ENCODE measurements at places on chromosomes 2 and 18.

- no peak for DNase-seq
Measured at GRCh38 chr18:35289293-35289692, 736 bp downstream of the ZSCAN30 start.

DNA sequence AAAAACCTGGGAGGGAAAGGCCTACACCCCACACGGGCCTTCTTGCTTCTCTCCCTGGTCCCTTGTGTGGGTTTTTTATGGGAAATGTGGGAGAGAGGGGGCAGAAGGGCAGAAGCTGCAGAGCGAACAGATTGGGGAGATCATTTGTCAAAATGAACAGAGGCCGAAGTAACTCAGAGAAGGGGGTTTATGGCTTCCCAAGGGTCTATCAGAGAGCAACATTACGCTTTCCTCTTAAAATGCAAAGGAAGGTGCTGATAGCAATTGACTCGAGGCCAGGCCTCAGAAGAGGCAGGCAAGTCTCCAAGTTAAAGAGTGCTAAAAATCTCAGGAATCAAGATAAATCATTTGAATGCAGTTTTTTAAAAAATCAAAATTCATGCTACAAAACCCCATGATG, 101.5 kb downstream of the SGPP2 start:
- DNase-seq: no peak

DNA sequence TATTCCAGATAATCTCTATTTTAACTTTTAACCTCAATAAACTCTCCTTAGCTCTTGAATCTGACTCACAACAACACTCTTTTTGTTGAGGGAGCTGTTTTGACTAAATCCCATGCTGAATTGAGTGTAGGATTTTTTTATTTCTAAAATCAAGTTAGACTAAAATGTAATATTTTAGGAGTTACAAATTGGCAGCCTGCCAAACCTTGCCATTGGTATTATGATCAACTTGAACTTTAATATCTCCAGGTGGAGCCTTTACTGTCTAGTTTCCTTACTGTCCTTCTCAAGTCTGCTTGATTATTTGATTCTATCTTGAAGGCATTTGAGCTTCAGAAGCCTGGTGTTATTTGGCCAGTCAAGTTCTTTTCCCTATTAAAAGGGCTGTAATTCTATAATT, 8.7 kb downstream of the PIKFYVE start:
- no peak for DNase-seq

GRCh38 chr2:233486357-233486756, 80.2 kb downstream of the USP40 start:
- no peak for DNase-seq

- DNase-seq: no peak
Measured at GRCh38 chr2:121489911-121490583, 40.6 kb upstream of the RNU4ATAC start.

DNA sequence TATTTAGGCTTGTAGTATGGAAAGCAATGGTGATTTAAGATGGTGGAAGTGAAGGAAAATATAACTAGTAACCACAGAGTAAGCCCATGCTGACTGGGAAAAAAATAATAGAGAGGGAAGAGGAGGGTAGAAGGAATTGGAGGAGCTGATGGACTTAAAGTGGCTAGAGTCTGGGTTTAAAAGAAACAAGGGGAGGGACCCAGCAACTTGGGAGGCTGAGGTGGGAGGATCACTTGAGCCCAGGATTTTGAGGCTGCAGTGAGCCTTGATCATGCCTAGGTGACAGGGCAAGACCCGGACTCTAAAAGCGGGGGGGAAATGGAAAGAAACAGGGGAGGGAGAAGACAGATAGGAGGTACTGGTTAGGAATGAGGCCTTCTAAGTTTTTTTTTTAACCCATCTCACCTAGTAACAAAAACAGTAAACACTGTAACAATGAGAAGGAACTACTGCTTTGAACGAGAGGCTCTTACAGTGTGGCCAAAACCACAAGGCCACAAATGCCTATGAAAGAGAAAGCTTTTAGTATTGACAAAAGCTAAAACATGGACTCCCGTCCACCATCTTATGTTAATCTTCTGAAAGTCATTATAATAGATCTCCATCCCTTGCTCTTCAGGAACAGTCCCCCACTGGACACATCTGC, 26.6 kb downstream of the METTL8 start:
- DNase-seq: no peak

- DNase-seq: no peak
Measured at GRCh38 chr2:46813680-46814079, 101.9 kb downstream of the MCFD2 start.

DNA sequence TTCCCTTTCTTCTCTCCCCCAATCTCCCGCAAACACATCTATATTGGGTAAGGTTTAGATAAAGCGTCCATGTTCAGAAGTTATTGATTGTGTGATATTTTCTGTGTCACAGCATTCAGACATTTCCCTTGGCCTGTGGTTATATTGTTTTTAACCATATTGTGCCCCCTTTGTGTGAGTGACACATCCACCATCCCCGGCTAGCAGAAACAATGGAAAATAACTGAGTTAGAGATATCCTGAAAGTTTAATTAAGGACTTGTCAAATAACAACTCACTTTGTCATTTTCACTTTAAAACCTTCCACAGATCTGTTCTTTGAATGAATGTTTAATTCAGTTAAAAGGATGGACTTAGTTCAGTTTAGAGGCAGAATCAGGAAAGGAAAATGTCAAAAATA, 151.0 kb downstream of the KCNJ3 start:
- DNase-seq: no peak

DNA sequence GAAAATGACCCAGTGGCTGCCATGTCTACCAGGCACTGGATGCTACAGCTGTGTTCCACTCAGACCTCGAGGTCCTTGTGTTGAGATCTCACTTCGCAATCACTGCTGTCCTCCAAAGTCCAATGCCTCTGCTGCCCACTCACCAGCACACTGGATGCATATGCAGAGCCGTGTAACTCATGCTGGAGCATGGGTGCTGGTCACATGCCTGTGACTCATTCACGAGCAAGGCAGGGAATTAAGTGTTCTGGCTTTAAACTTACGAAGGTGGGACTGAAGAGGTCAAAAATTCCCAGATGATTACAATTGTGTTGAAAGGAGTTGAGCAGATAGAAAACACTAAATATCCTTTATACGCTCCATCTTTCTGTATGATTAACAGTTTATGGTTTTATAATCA, 417.5 kb downstream of the NUP35 start:
- no peak for DNase-seq

- no peak for DNase-seq
Measured at GRCh38 chr2:2796207-2796606, 465.1 kb upstream of the MYT1L start.

DNA sequence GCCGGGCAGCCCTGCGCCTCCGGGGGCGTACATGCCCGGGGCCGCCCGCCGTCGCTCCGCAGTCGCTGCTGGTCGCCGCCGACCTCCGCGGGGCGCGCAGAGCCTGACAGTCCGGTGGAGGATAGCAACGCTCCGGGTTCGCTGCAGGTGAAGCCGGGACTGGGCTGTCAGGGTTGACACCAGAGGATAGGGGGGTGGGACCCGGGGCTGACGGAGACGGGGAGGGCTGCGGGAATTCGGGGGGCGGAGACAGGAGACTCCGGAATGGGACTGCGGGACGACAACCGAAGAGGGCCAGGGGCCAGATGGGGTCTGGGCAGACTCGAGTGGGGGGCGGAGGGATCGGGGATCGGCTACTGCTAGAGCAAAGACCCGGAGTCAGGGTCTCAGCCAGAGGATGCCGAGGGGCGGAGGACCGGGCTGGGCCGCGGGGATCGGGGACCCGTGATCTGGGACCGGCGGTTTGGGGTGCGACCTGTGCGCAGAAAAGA, 403 bp downstream of the TMEM127 start:
- DNase-seq: peak; percentile 15

DNA sequence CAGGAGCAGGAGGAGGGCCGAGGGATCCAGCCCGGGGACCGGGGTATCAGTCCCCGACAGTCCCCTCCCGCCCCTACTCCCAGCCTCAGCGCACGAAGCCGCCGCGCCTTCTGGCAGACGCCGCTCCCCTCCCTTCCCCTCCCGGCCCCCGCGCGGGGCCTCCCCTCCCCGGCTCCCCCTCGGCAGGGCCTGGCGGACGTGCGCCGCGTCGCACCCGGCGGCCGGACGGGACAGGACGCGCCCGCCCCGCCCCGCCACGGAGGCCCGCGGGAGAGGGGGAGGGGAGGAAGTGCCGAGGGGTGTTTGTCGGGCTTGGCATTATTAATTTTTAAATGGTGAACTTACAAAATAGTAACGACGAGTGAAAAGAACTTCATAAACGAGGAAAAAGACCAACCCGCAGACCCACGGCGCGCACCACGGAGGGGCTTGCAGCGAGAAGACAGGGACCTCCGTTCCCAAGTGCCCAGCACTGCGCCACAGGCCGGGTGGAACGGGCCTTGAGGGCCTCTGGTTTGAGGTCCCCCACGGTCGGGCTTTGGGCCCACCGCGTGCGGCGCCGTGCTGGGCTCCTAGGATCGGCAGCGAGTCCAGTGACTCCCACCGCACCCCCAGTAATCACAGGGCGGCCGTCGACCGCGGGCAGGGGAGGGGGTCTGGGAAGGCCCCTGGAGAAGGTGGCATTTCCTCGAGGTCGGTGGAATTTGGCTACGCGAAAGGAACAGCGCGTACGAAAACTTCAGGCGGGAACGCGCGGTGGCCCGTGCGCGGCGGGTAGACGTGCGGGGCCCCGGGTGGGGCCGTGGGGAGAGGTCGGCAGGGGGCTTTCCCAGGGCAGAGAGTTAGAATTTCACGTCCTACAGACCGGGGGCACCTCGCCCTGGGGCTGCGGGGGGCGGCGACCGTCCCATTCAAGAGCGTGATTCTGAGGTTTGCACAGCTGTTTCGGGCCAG, 954 bp upstream of the CTDSP1 start:
- DNase-seq: no peak

GRCh38 chr2:79824086-79824786, 311.4 kb downstream of the CTNNA2 start:
- DNase-seq: no peak

DNA sequence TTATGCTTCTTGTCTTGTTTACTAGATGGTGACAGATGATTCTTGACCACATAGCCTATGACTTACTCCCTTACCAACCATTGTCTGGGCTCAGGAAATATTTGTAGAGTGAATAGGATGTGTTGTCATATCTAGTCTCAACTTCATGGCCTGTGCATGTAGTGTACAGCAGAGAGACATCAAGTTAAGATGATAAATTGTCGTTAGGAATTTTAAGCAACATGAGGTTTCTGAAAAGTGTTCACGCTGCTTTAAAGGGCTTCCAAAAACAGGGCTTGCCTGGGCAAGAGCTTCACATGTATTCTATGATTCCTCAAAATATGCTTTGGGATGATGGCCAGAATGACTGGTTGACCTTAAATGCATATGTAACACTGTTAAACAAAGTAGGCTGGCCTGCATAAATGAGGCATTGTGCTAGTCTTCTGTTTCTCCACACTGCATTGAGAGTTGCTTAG, 424.0 kb downstream of the RND3 start:
- no peak for DNase-seq

GRCh38 chr2:40439473-40439872, 12.4 kb downstream of the SLC8A1 start:
- no peak for DNase-seq

- DNase-seq: no peak
Measured at GRCh38 chr2:53559302-53559966, 208.2 kb upstream of the CHAC2 start.

- DNase-seq: no peak
Measured at GRCh38 chr2:67255933-67256615, 141.1 kb upstream of the ETAA1 start.

GRCh38 chr2:139142252-139142880, 362.2 kb upstream of the NXPH2 start:
- DNase-seq: no peak

DNA sequence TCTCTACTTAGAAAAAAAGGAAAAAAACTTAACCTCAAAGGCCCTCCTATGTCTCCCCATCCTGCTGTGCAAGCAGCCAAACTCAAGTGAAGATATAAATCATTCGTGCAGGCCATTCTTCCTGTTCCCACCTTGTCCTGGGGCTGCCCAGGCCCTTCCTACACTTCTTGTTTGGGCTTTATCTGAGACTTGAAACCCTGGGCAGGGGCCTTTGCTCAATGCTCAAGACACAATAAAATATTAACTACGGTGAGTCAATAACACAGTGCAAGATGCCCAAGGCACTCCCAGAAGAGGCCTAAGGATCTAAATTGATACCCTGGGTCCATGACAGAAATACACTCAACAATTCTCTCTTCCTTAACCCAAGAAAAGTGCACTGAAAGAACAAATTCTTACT, 67.6 kb downstream of the TBC1D8 start:
- no peak for DNase-seq

GRCh38 chr2:190551928-190552327, 17.4 kb upstream of the NEMP2 start:
- no peak for DNase-seq

- no peak for DNase-seq
Measured at GRCh38 chr18:41043876-41044275, 911.2 kb upstream of the PIK3C3 start.

- DNase-seq: no peak
Measured at GRCh38 chr18:23635283-23636070, 27.2 kb downstream of the ANKRD29 start.

DNA sequence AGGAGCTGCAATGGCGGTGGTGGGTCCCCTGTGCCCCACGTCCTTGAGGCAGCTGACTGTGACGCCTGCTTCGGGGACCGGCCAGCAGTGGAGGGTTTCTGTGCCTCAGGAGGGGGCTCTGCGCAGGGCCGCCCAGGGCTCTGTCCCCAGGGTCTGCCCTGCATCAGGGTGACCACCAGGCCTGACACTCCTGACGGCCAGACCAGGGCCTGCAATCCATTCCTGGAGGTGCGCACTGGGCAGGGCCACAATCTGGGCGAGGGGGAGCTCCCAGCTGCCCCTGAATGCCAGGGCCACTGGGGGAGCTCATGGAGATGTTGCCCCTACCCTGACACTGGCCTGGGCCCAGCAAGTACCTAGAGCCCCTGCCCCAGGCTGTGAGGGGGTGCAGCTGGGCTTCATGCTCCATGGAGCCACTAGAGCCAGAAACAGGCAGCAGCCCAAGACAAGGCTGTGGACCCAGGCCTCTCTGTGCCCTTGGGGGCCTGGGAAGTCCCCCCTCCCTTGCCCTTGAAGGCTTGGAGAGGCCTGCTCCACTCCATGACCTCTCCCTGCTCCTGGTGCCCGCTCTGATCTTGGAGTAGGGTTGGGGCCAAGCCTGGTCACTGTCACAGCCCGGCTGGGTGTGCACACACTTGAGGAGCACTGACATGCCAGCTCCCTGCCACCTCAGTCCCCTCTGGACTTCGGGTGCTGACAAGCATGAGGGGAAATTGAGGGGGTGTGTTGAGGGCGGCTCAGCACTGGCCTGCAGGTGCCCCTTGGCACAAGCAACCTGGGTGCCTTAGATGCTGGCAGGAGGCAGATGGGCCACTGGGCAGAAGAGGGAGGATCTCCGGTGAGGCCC, 55.9 kb downstream of the LDAH start:
- no peak for DNase-seq

- DNase-seq: peak; percentile 32
Measured at GRCh38 chr2:151637271-151637781, 97.0 kb downstream of the NEB start.

- DNase-seq: no peak
Measured at GRCh38 chr2:161676902-161677496, 52.8 kb downstream of the SLC4A10 start.

- DNase-seq: no peak
Measured at GRCh38 chr2:30677231-30677630, 130.0 kb downstream of the CAPN13 start.
